Jurkat, Clone E6-1 (cell line): ENCODE measurements at places on chromosomes 2 and 18.

DNA sequence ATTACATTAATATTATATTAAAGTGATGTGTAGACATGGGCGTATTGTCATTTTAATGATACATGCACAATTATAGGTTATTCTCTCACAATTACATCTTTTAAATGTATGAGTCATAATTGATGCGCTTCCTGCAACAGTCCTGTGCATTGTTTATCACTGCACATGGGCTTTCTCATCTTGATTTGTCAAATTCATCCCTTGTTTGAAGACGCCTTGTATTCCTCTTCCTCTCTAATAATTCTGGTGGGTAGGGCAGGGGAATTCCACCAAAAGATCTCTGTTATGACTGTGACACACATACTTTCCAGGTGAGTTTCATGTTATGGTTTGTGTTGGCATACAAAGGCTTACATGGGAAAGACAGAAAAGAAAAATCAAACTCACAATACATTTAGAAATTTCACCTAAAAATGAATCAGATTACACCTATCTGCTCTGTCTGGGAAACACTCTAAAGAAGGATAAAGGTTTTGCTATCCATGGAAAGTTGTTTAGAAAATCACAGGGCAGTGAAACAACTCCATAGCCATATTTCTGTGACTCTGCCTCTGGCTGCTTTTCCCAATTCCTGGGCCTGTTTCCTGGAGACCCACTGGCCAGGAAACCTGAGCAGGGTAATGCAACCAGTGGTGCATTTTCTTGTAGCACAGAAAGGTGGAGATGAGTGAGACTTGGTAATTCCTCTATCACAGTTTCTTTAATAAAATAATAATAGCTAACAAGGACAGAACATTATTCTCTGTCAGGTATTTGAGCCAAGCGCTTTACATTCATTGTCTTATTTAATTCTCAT is 13.2 kb downstream of the SLC9A2 start:
- no peak for DNase-seq

DNA sequence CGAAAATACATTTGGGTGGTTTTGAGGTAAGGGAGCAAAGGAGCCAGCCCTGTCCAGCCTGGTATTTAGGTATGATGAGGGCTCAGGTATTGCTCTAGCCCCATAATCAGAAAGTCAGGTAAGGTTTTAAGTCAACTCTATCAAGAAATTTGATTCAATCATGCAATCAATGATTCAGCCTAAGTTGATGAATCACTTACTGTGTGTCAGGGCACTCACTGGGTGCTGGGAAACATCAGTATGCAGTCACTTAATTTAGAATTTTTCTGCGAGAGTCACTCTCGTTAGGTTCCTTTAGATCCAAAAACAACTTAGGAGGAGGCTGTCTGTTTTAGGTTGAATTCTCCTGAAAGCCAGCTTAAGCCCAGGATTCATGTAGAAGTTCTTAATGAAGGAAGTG is 17.7 kb upstream of the SERPINB2 start:
- DNase-seq, result no peak

GRCh38 chr2:188524519-188525113 is 232.9 kb downstream of the GULP1 start:
- DNase-seq, result peak; percentile 40

DNA sequence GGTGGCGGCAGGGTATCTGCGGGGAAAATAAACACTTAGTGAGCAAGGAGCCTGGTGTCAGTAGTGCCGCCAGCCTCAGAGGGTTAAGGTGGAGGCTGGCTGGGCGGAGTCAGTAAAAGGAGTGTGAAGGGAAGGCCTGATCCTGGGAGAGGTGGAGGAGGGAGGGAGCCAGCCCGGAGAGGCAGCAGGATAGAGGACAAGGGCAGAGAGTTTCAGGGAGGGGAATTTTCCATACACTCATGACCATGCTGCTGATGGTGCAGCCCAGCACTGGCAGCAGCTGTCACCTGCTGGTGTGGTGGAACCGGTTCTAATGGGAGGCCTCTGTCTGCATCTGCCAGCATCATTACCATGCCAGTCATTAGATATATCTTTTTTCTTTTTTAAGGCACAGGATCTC is 2.0 kb upstream of the TEX44 start:
- DNase-seq, result no peak

DNA sequence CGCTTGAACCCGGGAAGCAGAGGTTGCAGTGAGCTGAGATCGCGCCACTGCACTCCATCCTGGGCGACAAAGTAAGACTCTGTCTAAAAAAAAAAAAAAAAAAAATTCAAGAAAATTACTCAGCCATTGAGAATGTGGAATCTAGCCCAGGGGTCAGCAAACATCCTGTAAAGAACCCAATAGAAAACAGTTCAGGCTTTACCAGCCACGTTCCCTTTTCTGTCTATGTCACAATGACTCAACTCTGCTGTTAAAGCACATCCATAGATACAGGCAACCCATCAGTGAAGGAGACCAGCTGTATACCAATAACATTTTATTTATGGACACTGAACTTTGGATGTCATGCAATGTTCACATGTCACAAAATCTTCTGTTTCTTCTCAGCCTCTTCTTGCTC is 435.6 kb upstream of the GYPC start:
- no peak for DNase-seq

- no peak for DNase-seq
These were observed 26.7 kb downstream of the CIB4 start for GRCh38 chr2:26614216-26615138.

DNA sequence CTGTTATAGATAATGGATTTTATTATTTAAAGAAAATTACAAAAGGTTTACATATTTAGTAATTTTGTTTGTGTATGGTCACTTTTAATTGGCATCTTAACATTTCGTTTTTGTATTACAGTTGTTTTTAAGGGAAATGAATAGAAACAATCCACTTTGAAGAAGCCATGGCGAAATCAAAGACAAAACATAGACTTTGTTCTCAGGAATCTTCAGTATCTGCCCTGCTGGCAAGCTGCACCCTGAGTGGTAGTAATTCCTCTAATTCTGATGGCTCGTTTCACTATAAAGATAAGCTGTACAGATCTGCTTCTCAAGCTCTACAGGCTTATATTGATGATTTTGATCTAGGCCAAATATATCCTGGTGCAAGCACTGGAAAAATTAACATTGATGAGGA is 2.7 kb downstream of the C18orf54 start:
- DNase-seq, result no peak

DNA sequence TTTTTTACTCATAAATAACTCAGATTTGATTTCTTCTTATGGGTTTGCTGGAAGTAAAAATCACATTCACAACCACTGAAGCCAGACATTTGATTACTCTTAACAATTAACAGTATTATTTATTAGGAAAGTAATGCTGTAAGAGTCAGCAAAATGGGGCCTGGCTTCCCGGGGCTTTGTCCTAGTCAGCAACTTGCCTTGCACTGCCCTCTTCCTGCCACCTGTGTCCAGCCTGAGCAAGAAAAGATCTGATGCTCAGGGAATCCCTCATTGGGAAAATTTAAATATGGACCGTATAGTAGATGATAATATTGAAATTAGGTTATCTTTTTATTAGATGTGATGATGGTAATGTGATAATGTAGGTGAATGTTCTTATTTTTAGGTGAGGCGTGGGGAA is 30.8 kb upstream of the ACYP2 start:
- no peak for DNase-seq

DNA sequence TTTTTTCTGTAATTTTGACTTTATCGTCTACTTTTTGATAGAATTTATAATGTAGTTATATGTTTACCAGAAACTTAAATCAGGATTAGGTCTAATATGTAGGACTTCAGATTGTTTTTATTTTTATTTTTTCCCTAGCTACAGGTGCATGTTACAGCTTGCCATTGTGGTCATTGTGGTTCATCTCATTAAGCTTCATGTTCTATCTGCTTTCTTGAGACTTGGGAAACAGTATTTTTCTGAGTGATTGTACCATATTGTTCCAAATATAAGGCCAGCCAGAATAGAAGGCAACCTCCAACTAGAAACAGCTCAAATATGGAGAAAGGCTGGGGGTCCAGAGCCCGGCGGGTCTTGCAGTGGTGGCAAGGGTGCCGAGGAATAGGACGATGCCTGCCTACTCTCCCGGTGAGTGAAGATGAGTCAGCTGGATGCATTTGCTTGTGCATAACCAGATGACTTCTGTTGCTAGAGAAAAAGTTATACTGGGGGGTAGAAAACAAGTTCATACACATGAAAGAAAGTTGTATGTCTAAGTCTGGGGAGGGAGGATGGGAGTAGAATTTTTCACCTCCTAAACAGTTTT is 188.4 kb downstream of the CCDC85A start:
- no peak for DNase-seq

- no peak for DNase-seq
These were observed 183.6 kb downstream of the SMAD7 start for GRCh38 chr18:48767090-48767690.

- DNase-seq, result no peak
These were observed 29.7 kb upstream of the FAHD2A start for GRCh38 chr2:95372845-95373244.

- DNase-seq, result no peak
These were observed 27.6 kb upstream of the IL1R1 start for GRCh38 chr2:102114851-102115497.

GRCh38 chr2:144163592-144163991 is 356.3 kb downstream of the ZEB2 start:
- DNase-seq, result no peak

GRCh38 chr2:162092658-162093556 is 18.9 kb upstream of the DPP4 start:
- no peak for DNase-seq

DNA sequence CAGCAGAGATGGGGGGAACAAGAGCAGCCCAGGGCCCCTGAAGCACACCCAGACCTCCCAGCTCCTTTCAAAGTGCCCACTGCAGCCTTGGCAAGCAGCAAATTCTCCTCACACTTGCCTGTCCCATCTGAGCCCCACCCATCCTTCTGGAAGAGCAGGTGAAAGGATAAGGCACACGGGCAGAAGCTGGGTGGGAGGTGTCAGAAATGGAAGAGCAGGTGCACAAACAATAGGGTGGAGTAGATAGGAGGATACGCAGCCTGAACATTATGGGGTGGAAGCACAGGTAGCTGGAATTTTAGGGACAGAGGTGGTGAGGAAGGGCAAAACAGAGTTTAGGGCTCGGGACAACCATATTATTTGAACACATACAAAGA is 69.2 kb downstream of the TNS1 start:
- DNase-seq, result no peak

GRCh38 chr18:74397572-74397971 is 59.5 kb downstream of the DIPK1C start:
- DNase-seq, result no peak

DNA sequence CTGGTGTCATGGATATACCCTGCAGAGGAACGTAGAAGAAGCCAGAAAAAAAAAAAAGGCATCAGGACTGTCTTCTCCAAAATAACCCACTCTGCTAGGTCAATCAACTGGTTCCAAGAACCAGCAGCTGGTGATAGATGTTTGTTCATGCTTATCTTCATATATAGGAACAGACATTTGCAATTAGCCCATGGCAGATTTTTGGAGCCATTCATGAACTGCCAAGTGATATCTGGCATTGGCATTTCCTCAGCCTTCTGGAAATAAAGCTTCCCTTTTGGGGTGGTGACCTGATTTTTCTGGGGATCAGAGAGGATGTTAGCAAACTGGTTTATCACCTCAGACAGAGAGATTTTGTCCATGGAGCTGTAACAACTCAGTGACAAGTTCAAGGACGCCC is 234.9 kb downstream of the OSR1 start:
- DNase-seq, result no peak

- no peak for DNase-seq
These were observed 248.0 kb downstream of the TMEM182 start for GRCh38 chr2:103009871-103010270.
